ENCODE measurements at places on chromosomes 5 and 9.

- no peak for DNase-seq
These were observed 1.5 kb downstream of the SMIM32 start for GRCh38 chr5:136191304-136192014.

GRCh38 chr5:146006470-146007190, 70.3 kb downstream of the SH3RF2 start:
- DNase-seq = no peak

DNA sequence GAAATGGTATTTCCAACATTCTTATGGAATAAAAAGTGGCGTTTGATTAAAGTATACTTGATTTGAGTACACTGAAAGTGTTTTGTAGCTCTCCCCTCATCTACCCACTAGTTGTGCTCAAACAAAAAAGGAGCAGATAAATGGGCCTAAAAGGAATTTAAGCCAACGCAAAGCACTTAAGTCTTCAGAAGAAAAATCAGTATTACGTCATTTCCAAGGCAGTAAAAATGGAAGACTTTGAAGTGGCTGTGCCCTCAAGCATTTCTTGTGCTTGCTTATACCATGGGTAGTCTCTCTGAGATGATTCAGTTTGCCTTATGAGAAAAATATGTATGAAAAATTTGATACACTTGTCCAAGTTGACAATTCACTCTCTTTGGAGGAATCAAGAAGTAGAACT, 279.9 kb upstream of the CD180 start:
- peak; percentile 50 for DNase-seq

GRCh38 chr9:37574241-37574721, 1.9 kb downstream of the FBXO10 start:
- no peak for DNase-seq

DNA sequence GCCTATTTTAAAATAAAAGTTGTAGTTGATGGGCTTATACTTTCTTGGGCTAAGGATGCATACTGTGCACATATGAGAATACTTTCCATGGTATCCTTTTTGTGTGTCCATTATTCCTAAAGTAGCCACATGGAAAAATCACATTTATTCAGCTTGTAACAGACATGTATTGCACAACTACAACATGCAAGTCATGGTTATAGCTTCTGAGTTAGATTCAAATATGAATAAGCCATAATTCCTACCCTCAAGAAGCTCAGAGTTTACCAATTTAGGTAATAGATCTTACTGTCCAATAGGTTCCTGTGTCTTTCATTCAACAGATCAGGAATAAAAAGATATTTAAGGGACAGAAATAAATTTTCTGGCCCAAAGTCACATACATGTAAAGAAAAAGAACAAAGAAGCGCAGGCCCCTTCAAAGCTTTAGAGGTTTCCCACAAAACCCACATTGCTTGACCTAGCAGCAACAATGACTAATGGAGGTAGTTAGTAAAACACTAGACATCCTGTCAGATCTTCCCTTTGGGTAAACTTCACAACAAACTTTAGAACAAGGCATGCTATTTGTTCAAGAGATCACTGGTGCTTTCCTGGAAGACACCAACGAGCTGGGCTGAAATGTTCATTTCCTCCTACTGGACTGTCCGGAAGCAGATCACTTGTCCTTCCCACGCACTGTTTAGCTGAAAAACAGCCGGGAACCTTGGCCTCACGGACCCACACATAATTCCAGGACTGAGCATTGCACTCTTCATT, 78.4 kb upstream of the ITGA1 start:
- DNase-seq = no peak

GRCh38 chr9:16029046-16029615, 476.3 kb downstream of the CCDC171 start:
- no peak for DNase-seq

DNA sequence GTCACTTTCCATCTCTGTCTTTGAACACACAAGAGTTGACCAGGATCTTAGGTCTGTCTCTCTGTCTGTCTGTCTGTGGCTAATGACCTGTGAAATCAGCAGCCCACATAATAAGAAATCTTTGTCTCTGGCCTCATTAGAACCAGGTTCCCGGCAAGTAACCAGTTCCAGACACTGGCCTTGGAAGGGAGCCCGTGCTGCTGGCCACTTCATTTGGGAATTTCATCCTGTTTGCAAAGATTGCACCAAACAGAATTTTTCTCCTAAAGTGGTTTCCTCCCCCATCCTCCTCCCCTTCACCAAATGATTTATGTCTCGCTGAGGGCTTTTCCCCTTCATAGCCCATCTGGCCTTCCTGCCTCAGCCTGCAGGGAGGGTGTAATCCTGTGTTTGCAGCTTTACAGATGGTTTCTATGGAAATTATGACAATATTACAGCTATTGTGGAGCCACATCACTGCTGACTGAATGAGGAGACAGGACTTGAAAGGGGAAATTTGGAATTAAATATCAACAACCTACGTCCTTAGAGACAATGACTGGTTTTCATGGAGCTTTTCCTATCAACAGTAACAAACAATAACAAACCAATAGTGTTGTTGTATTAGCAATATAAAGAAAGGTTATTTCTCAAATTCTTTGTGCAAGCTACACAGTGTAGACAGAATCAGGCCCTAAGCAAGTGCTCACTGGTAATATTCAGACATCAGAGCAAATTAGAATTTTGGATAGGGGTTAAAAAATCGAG, 25.7 kb downstream of the DPYSL3 start:
- peak; percentile 97 for DNase-seq

DNA sequence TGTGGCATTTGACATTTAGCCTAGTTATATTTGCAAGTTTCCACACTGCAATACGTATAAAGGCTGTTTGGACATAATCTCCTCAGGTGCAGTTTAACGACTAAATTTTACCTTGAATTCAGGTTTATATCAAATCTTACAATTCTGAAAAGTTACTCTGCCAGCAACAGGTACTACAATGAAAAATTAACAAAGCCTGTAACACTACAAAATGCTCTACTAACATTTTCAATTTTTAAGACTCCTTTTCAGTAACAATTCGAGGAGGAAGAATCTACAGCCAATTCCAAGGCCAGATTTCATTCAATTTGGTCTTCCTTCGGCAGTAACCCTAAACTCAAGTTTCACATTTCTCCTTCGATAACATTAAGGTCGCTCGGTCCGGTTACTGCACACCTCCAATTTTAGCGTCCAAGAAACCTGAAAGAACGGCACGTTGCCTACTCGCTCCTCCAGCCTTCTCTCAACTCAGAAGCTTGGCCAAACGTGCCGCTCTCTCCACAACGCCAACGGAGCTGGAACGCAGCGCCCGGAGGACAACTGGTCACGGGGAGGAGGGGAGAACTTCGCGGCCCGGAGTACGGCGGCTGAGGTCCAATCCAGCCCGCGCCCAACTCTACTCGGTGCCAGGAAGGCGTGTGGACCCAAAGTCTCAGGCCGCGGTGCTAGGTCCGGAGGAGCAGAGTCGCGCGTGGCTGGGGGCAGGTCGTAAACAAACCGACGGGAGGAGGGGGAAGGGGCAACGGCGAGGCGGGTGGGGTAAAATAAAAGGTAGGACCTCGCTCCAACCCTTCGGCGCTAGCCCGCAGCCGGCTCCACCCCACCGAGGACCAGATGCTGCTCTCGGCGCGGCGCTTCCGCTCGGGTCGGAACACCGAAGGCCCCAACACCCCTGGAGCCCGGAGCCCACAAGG, 681 bp downstream of the FNIP1 start:
- peak; percentile 10 for DNase-seq

DNA sequence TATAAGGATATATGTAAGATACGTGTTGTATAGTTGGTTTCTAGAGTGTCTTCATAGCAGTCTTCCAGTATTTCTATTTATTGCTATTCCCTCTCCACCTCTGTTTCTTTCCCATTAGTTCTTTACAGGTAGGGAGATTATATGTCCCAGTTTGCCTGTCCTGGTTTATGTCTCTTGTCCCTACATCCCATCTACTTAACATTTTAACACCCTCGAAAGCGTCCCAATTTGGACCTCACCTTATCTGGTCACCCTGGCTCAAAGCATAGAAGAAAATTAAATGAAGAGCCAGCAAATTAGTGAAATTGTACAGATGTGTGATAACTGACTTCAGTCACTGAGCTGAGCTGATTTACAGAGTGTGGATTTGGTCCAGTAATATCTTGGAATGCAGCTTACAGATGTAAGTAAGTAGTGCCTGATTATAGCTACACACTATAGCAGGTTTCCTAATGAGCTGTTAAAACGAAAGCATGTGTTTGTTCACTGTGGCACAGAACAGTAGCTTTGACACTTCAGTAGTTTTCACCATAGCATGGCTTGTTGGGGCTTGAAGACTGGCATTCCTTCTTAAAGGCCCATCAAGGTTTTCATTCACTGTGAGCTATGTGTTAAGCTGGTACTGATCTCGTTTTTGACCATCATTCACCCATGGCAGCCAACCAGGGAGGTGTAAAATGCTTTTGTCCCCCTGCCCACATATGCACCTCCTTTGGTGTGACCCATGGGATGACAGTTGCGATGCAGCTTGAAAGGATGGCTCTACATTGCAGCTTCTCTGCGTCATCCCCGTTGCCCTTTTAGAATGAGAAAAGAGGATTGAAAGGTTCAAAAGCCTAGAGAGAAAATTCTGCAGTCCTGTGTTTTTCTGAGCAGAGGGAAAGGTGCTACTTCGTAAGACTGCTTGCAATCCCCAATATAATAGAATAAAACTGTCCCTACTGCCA, 192.1 kb upstream of the DMRT1 start:
- DNase-seq = no peak

DNA sequence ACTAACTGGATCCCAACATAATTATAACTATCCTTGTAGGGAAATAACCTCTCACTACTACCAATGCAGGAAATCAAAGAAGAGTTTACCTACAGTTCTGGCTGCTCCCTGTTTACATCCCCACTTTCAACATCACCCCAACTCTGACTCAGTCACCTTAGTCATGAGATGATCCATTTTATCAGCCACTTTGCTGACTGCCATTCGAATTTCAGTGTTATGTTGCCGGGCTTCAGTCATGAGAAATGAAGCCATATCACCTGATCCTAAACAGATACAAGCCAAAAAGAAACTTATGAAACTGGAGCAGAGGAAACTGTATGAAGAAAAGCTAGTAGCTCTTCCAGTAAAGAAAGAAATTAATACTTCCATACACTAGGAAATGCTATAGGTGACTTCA, 33.7 kb downstream of the SLC31A2 start:
- no peak for DNase-seq

DNA sequence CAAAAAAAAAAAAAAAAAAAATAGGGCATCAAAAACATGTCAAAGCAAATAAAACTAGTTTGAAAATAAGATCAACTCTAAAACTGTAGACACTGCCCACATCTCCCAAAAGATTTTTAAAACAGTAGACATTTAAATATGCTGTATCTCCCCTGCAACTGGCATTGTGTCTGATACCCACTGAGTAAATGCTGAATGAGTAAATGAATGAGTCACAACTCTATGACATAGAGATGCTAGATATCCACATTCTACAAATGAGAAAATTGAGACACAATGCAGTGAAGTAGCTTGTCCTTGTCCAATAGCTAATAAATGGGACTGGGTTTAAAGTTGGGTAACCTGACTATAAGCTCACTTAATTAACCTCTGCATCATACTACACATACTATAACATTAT, 14.1 kb upstream of the MAP1B start:
- DNase-seq = no peak

- DNase-seq = no peak
These were observed 91.7 kb upstream of the RAPGEF1 start for GRCh38 chr9:131831380-131832165.

- DNase-seq = no peak
These were observed 9.7 kb upstream of the WDR38 start for GRCh38 chr9:124843456-124844034.

DNA sequence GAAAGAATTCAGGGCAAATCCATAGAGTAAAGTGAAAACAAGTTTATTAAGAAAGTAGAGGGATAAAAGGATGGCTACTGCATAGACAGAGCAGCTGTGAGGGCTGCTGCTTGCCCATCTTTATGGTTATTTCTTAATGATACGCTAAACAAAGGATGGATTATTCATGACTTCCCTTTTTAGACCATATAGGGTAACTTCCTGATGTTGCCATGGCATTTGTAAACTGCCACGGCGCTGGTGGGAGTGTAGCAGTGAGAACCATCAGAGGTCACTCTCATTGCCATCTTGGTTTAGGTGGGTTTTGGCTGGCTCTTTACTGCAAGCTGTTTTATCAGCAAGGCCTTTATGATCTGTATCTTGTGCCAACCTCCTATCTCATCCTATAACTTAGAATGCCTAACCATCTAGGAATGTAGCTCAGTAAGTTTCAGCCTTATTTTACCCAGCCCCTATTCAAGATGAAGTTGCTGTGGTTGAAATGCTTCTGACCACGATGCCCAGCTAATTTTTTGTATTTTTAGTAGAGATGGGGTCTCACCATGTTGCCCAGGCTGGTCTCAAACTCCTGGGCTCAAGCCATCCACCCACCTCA, 42.1 kb downstream of the RFK start:
- no peak for DNase-seq

GRCh38 chr5:107483231-107484024, 187.3 kb downstream of the EFNA5 start:
- DNase-seq = no peak

DNA sequence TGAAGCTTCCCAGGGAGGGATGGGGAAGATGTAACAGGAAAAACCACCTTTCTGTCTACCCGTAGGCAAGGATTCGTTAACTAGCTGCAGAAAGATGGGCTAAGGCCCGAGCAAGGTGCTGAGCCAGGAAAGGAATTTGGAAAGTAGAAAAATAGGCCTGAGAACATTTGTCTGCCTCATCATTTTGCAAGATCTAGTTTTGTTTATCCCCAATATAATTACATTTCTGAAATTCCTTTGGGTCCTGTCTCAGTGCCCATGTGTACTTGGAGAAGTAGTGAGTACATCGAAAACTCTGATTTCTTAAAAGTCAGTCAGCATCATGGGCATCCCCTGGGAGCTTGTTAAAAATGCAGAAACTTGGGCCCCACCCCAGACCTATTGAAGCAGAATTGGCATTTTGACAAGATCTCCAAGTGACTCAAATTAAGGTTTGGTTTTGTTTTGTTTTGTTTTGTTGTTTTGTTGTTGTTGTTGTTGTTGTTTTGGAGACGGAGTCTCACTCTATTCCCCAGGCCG, 52.1 kb upstream of the CEMIP2 start:
- DNase-seq = no peak

GRCh38 chr5:38559428-38559827, 3.0 kb upstream of the LIFR start:
- DNase-seq = no peak
